Epithelial cell of proximal tubule (primary cell): ENCODE measurements at places on chromosomes 16 and 17. TPM values are rescaled to one million over a fixed set of nuclear protein-coding genes. Genes with fewer than 3 reads are reported as not detected.

DNA sequence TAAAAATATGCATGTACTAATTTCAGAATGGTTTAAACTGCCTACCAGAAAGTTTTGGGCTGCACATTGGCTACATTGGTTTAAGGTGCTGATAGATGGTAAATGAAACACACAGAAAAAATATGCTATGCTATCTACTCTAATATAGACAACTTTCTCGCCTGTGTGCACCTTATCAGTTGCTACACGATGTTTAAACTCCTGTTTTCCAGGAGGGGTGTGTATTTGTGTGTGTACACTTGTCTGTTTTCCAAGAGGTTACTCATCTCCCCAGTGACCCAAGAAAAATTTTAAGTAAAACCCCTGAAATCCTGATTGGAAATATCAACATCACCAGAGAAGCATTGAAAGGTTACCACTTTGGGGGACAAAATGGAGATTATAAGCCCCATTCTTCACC, 21.6 kb upstream of the PSMC5 start:
- DNase-seq: no peak

- no peak for DNase-seq
Measured at GRCh38 chr17:7557775-7558543, 591 bp upstream of the TNFSF13 start.

GRCh38 chr16:19502395-19503131, 19.3 kb downstream of the GDE1 start:
- DNase-seq: no peak

- DNase-seq: no peak
Measured at GRCh38 chr17:74192950-74193781, 10.3 kb upstream of the RPL38 start.

GRCh38 chr16:35908942-35909341, 2449.5 kb downstream of the TP53TG3F start:
- DNase-seq: no peak

- no peak for DNase-seq
Measured at GRCh38 chr16:75074920-75075687, 41.5 kb downstream of the LDHD start.

DNA sequence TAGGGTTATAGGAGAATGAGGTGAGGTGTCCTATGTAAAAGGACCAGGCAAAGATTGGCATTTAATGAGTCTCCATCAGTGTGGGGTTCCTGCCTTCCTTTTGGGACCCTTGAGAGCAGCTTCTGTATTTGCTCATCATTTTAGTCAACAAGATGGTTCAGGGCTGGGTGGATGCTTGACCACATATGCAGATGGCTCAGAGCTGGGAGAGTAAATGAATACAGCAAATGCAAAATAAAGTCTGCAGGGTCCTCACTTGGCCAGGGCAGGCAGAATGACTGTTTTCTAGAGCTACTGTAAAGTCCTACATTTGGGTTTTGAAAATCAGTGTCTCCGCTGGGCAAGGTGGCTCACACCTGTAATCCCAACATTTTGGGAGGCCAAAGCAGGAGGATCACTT, 57.2 kb upstream of the ETV4 start:
- DNase-seq: no peak

GRCh38 chr16:68711421-68712139, 25.5 kb upstream of the CDH1 start:
- DNase-seq: no peak

- DNase-seq: no peak
Measured at GRCh38 chr16:4404247-4404966, 12.0 kb downstream of the CORO7 start.

DNA sequence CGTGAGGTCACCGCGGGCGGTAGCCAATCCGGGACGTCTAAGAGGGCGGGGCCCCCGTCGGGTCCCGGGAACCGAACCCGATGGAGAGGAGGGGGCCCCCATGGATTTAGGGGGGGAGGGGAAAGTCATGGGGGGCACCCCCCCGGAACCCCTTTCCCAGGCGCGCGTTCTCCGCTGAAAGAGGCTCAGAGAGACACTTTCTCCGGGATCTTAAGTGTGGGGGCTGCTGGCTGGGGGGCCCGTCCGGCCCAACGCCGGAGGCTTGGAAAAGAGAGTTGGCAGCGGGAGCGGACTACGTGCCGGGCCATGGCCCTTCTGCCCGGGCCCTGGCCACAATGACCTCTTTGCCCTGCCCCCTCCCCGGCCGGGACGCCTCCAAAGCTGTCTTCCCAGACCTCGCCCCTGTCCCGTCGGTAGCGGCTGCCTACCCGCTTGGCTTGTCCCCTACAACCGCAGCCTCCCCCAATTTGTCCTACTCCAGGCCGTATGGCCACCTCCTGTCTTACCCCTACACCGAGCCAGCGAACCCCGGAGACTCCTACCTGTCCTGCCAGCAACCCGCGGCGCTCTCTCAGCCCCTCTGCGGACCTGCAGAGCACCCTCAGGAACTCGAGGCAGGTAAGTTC, at the start of gene DLX4:
TSS of gene DLX4 (plus strand) at position 57 of the 626 bp plus-strand sequence. CDS start at position 336, 279 bp downstream.
- no peak for DNase-seq

The RPGRIP1L gene
- total RNA-seq: 7.9 and 11.3 TPM in 2 replicates

- no peak for DNase-seq
Measured at GRCh38 chr17:15181333-15181732, 83.8 kb downstream of the PMP22 start.

DNA sequence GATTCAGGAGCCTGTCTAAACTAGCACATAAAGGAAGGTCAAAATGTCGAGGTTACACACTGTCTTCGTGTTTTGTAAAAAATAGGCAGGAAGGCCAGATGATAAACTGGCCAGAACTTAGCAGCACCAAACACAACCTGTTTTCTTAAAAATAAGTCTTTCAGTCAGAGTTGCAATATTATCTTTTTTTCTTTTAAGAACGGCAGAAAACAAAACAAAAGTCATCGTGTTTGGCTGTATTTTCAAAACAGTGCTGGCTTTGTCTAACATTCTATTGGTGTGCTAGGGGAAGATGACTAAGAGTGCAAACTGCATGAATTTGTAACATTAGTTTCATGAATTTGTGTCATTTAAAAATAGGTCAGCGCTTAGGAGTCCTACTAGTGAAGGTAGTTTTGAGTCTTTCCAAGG, 5.3 kb downstream of the MAF start:
- no peak for DNase-seq

The HES7 gene
- total RNA-seq: 0.35 TPM in 1 of 2 replicates, not detected in the other

The STUB1 gene
- 158 and 202 TPM in 2 replicates for total RNA-seq

DNA sequence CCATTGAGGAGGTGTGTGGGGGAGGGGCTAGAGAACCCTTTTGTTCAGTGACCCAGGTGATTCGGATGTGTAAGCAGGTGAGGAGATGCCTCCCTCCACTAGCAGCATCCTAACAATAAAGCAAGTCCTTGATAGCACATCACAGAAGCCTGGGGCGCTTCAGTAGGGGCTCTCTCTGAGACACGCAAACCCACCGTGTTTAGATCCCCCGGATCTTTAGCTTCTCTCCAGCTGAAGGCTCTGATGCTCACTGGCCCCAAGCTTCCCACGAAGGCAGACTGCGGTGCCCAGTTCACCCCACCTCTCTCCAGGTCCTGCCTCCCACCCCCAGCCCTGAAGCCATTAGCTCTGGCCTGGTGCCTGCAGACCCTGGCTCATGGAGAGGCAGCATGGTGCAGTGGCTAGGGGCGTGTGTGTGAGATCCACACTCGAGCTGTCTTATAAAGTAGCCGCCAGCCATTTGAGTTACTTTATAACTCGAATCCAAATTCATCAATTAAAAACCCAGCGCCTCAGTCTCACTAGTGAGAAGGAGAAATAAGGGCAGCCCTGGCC, 204.7 kb upstream of the TNRC6C start:
- no peak for DNase-seq

GRCh38 chr17:280901-281300, 71.7 kb downstream of the RPH3AL start:
- DNase-seq: no peak

GRCh38 chr16:14658063-14658462, 25.3 kb downstream of the BFAR start:
- no peak for DNase-seq

The TMEM238L gene
- not detected in 2 replicates for total RNA-seq

DNA sequence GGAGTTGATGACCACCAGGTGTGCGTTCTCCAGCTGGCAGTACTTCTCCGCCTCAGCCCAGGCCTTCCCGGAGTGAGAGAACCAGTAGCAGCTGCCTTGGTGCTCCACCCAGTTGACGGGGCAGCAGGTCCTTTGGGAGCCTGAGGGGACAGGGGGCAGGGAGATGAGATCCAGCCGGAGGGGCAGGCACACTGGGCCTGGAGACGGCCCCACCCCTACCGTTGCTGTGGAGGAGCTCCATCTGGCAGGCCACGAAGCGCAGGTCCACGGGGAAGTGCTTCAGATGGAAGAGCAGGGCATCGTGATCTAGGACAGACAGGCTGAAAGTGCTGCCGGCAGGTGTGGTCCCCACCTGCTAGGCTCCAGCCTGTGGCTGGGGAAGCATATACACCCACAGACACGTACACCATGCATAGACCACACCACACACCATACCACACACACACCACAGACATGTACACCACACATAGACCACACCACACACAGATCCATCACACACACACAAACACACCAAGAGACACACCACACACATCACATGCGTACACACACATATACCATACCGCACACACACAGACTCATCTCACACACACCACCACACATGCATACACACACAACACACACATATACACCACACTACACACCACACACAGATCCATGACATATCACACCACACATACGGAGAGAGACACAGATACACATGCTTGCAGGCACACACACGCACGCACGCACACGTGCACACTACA, 7.4 kb downstream of the ASGR2 start:
- no peak for DNase-seq

The ITGB4 gene
- 22.6 and 33.3 TPM in 2 replicates for total RNA-seq
